Fibroblast of lung (primary cell): ENCODE measurements at places on chromosomes 5 and 9.

DNA sequence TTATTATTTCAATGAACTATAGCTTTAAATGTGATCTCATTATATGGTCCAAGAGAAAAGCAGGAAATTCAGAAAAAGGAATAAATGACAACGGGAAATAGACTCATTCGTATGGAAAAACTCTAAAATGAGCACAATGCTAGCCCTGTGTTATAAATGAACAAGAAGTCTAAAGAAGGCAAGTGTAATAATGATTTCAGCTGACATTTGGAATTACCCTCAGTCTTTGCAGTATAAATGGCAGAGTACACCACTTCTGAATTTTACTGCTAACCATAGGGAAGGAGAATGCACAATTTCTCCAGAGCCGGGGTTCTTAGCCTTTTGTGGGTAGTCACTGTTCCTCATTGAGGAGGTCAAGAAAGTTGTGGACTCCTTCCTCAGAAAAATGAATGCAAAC is 93.1 kb downstream of the ANKRD55 start:
- no peak for DNase-seq

- DNase-seq = peak; percentile 64
Measured at GRCh38 chr5:149170299-149170698, 29.0 kb downstream of the ABLIM3 start.

GRCh38 chr5:2752059-2752820 is 763 bp upstream of the IRX2 start:
- DNase-seq = no peak

DNA sequence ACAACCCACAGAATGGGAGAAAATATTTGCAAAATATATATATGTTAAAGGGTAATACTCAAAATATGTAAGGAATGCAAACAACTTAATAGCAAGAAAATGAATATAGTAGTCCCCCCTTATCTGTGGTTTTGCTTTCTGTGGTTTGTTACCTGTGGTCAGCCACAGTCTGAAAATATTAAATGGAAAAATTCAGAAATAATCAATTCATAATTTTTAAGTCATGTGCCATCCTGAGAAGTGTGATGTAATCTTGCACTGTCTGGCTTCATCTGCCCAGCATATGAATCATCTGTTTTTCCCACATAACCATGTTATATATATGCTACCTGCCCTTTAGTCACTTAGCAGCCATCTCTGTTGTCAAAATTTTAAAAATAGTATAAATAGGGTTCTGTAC is 11.7 kb downstream of the CER1 start:
- DNase-seq = peak; percentile 15

- DNase-seq = no peak
Measured at GRCh38 chr5:160547872-160548271, 126.2 kb downstream of the PTTG1 start.

DNA sequence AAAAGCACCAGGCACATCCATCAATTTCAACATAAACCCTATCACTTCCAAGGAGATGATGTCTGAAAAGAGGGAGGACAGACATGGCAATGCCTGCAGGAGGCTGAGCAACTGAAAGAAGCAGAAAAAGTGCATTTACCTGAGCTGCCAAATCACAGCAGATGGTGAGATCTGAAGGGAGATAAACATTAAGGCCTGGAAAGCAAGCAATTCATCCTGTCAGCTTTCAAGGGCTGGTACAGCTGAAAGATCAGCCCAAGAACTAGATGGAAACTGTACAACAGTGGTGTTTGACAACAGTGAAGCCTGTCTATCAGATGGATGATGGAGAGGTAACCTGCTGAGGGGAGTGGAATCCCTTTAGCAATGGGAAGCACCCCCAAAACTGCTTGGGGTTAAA is 433.2 kb upstream of the ZNF608 start:
- no peak for DNase-seq

DNA sequence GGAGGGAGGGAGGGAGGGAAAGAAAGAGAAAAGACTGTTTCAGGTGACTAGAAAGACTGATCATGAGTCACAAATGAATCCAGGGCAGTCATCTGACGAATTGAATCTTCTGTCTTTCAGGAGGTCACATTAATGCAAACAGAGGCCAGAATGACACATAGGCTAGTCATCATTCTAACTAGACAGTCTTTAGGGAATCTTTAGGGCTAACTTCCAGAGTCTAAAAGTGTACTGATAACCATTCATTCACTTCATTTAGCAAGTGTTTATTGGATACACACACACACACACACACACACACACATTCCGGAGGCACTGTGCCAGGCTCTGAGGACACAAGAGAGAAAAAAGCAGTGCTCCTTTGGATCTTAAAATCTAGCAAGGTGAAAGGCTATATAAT is 156.7 kb downstream of the EBF1 start:
- peak; percentile 76 for DNase-seq

- DNase-seq = peak; percentile 37
Measured at GRCh38 chr9:96186591-96187011, 115.4 kb downstream of the HSD17B3 start.

DNA sequence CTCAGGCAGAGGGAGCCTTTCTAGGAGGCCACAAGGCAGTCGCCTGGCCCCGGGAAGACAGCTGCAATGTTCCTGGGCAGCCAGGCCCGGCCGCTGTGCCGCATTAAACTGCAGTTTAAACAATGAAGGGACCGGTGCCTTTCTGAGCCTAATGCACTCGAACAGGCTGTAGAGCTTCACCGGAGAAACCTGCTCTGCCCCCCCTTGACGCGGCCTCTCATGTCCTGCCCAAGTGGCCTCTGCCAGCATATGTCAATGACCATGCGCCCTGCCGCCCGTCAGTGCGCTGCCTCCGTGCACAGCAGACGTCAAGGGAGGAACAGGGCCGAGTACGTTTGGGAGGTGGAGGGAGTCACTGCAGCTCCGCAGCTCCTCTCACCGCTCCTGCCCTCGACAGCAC is 38.4 kb upstream of the BARHL1 start:
- DNase-seq = no peak

GRCh38 chr5:39062530-39062929 is 11.7 kb downstream of the RICTOR start:
- no peak for DNase-seq

GRCh38 chr5:115415143-115415491 is 118.7 kb upstream of the CCDC112 start:
- DNase-seq = peak; percentile 87

GRCh38 chr9:136086951-136087740 is 7.9 kb downstream of the NACC2 start:
- DNase-seq = no peak

DNA sequence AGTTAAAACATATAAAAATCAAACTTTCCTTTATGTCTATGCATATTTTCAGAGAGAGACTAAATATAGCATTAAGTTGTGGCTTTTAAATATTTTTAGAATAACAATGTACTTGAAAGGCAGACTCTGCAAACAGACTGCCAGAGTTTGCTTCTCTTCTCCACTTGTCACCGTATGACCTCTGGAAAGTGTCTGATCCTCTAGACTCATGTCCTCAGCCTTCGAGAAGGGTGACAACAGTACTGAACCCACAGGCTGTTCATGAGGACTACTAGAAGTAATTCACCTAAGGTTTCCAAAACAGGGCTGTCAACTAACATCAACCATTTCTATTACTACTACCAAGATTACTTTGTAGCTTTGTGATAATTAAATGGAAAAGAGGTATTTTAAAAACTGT is 167.7 kb upstream of the TBCA start:
- DNase-seq = no peak

- DNase-seq = no peak
Measured at GRCh38 chr5:1505506-1506241, 18.1 kb downstream of the LPCAT1 start.

- no peak for DNase-seq
Measured at GRCh38 chr9:81564632-81565031, 124.7 kb downstream of the TLE1 start.

- DNase-seq = no peak
Measured at GRCh38 chr9:77534376-77535057, 113.6 kb downstream of the GNA14 start.

- peak; percentile 19 for DNase-seq
Measured at GRCh38 chr9:95516221-95516733, 494 bp downstream of the PTCH1 start.

- no peak for DNase-seq
Measured at GRCh38 chr5:10989577-10990263, 228.7 kb upstream of the DAP start.

DNA sequence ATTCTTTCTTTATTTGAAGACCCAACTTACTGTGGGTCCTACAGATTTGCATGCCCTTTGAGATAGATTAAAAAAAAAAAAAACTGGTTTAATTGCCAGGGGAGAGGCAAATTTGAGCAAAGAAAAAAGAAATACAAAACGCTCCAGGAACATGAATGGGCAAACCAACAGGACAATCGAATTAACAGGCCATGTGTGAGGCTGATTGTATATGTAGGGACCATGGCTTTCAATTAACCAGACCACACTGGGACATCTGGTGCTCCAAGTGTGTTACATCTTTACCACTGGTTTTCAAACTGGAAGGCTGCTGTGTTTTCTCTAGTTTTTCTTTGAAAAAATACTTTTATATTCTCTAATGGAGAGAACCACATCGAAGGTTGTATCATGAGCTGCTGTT is 612.1 kb upstream of the SEMA6A start:
- no peak for DNase-seq

DNA sequence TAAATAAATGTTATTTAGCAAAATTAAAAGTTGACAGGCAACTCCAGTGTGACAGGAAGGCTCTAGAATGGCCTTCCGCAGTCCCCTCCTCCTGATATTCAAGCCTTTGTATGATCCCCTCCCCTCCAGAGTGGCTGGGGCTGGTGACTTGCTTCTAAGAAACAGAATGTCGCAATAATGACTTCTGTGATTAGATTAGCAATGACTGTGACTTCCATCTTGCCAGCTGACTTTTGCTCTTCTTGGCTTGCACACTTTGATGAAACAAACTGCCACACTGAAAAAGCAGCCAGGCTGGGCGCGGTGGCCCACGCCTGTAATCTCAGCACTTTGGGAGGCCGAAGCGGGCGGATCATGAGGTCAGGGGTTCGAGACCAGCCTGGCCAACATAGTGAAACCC is 106.5 kb upstream of the LARP1 start:
- no peak for DNase-seq

- DNase-seq = no peak
Measured at GRCh38 chr9:134390947-134391318, 64.7 kb downstream of the RXRA start.

DNA sequence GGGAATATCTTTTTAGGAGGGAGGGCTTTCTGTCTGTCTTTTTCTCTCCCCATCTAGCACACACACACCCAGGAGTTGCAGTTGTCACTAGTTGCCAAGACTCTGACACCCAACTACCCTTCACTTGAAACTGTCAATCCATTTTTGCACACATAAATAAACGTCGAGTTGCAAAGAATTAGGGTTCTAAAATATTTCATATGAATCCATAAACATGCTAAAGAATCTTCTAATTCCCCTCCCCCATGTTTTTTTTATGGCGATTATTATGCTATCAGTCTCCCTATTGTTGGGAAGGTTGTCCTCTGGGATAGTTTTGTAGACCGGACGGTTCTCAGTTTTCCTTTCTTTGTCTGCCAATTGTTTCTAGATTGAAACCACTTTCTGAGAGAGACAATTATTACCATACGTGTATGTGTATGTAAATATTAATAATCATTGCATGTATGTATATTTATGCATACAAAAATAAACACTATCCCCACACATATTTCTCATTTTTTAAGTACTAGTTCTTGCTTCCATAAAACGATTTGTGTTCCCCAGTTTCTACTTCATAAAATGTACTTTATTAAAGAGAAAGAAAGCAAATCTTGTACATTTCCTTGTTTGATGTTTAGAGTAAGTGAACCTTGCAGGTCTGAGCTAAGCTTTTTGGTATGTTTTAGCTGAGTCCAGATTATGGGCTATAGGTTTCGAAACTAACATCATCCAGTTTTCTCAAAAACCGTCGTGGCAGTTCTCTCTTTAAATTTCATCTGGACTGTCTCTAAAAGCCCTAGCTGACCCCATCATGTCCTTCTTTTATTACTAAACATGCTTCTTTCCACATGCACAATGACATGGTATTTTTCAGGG is 165.0 kb upstream of the MPDZ start:
- DNase-seq = peak; percentile 10

DNA sequence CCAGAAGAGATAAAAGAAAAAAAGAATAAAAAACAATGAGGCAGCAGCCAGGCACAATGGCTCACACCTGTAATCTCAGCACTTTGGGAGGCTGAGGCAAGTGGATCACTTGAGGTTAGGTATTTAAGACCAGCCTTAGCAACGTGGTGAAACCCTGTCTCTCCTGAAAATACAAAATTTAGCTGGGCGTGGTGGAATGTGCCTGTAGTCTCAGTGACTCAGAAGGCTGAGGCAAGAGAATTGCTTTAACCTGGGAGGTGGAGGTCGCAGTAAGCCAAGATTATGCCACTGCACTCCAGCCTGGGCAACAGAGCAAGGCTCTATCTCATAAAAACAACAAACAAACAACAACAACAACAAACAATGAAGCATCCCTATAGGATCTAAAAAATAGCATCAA is 121.5 kb downstream of the HMHB1 start:
- no peak for DNase-seq

GRCh38 chr9:107389617-107390071 is 99.9 kb downstream of the KLF4 start:
- peak; percentile 12 for DNase-seq

- no peak for DNase-seq
Measured at GRCh38 chr9:107778661-107779060, 289.1 kb upstream of the KLF4 start.

GRCh38 chr5:141623611-141624010 is 4.8 kb upstream of the DIAPH1 start:
- no peak for DNase-seq

- no peak for DNase-seq
Measured at GRCh38 chr5:171711571-171711970, 74.0 kb upstream of the SMIM23 start.

- DNase-seq = peak; percentile 15
Measured at GRCh38 chr9:23850242-23850689, 24.2 kb upstream of the ELAVL2 start.

- DNase-seq = no peak
Measured at GRCh38 chr9:89363921-89364665, 45.8 kb downstream of the SECISBP2 start.

DNA sequence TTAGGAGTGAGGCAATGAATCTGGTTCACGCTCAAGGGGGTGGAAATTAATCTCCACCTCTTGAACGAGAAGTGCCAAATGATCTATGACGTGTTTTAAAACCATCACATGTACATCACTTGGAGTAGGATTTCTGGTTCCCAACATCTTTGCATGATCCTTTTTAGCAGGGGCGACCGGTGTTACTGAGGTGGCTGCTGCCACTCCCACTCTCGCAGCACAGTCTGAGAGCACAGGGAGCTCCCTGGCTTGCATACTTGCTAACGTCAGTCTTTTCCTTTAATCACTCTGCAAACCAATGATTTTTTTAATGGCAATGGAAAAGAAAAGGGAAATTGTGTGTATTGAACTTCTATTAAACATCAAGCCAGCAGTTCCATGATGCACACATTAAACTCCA is 624.4 kb downstream of the IRX1 start:
- no peak for DNase-seq

DNA sequence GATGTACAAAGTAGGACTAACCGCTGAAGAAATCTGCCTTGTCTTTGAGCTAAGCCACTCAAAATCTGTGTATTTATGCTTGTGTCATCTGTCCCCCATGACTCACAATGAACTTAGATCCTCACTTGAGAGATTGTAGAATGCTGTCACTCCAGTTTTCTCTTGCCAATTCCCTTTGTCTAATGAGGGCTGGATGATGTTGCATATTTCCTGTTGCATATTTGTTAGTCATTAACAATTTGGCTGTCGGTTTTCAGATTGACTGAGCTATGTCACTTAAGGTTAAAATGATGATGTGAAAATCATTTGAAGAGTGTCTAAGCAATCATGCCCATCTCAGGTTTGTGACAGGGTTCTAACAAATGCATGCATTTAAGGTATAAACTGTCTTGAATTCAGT is 481.7 kb downstream of the CDH10 start:
- peak; percentile 12 for DNase-seq

GRCh38 chr5:74632947-74633356 is 7.6 kb downstream of the ENC1 start:
- peak; percentile 88 for DNase-seq
